Hematopoietic multipotent progenitor cell treated with erythropoietin and hydrocortisone succinate and interleukin-3 and kit ligand, for 17 days (in vitro differentiated cells): ENCODE measurements at places on chromosomes 16 and 17.
A peak's percentile ranks its signal among the peaks of the same experiment; 100 is the strongest.

- DNase-seq, result no peak
Measured at GRCh38 chr16:74723256-74723655, 22.6 kb upstream of the MLKL start.

DNA sequence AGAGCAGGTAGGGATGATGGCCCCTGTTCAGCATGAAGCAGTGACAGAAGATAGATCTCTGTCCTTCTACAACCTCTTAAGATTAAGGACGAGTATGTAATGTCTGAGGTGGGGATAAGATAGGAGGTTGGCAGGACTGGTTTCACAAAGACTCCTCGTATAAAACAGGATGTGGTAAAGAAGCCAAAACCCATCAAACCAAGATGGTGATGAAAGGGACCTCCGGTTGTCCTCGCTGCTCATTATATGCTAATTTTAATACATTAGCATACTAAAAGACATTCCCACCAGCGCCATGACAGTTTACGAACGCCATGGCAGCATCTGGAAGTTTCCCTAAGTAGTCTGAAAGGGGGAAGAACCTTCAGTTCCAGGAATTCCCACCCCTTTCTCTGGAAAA is 27.3 kb downstream of the MIS12 start:
- no peak for DNase-seq

DNA sequence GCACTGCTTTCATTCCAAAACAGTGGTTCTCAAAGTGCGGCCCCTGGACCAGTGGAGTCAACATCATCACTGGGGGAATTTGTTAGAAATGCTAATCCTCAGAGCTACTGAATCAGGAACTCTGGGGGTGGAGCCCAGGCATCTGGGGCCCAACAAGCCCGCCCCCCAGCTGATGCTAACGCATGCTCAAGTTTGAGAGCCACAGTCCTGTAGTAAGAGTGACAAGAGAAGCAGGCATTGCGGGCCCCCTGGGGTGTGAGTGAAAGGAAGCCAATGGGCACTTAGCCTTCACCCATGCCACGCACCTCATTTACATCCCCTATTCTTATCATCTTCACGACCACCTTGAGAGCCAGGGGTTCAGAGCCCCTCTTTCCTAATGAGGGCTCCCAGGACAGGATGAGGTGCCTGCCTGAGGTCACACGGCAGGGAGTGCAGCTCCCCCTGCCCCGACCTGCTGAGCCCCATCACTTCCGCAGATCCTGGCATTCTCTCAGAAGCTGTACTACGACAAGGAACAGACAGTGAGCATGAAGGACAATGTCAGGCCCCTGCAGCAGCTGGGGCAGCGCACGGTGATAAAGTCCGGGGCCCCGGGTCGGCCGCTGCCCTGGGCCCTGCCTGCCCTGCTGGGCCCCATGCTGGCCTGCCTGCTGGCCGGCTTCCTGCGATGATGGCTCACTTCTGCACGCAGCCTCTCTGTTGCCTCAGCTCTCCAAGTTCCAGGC is 9.1 kb downstream of the CA4 start:
- DNase-seq, result no peak

DNA sequence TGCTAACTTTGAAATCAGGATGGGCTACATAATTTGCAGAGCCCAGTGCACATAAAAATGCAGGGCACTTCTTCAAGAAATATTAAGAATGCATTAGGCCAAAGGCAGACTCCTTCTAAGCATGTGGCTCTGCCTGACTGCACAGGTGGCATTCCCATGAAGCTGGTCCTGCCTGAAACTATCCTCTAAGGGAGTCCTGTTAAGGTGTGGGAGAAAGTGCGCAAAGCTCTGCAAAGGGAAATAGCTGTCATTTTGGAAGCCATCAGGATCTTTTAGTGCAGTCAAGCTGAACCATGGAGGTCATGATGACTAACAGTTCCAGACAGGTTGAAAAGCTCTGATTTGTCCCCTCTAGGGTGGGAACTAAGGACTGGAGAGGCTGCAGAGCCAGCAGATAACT is 41.9 kb upstream of the CRHR1 start:
- no peak for DNase-seq

DNA sequence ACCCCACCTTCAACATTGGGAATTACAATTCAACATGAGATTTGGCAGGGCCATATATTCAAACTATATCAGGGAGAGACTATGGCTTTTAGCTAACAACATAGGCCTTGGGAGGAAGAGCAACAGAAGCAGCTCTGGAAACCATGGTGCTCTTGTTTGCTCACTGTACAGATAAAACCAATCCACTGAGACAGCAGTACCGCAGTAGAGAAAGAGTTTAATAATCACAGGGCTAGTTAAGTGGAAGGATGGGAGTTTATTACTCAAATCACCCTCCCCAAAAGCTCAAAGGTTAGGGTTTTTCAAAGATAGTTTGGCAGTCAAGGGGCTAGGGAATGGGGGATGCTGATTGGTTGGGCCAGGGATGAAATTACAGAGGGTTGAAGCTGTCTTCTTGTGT is 52.7 kb upstream of the CRHR1 start:
- no peak for DNase-seq

- peak; percentile 13 for DNase-seq
Measured at GRCh38 chr17:76121932-76122430, 18.4 kb upstream of the EXOC7 start.

DNA sequence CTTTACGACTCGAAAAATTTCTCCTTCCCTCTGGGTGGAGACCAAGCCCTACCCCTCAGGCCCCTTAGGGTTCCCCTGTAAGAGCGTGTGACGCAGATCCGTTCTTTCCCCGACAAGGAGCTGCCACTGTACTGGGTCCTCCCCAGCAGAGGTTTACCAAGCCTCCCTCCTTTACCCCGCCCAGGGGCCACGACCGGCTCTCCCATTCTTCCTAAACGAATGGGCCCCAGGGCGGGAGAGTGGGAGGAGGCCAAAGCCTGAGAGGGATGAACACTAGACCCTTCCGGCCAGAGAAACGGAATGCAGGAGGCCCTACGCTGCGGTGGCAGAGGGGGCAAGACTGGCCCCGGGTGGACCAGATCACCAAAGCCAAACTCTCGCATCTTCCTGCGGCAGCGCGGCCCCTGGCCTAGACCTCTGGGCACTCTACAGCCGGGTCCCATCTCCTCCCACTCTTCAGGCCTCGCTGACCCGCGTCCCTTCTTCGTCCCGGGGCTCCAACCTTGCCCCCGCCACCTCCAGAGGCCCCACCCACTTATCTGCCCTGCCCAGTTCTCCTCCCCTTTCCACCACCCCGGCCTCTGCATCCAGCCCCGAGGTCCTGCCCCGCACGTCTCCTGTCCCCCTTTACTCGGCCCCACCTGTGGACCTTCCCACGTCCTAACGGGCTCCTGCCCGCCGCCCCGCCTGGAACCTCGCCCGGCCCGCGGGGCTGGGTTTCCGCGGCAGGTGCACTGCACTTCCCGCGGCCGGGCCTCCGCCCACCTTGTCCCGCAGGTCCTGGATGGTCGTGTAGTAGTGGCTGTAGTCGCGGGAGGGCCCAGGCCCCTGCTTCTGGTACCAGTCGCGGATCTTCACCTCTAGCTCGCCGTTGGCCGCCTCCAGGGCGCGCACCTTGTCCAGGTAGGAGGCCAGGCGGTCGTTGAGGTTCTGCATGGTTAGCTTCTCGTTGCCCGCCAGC is 765 bp downstream of the KRT19 start:
- DNase-seq, result no peak

GRCh38 chr16:29854520-29855100 is 8.4 kb downstream of the CDIPT start:
- no peak for DNase-seq

GRCh38 chr16:17585449-17586074 is 114.8 kb upstream of the XYLT1 start:
- DNase-seq, result no peak

DNA sequence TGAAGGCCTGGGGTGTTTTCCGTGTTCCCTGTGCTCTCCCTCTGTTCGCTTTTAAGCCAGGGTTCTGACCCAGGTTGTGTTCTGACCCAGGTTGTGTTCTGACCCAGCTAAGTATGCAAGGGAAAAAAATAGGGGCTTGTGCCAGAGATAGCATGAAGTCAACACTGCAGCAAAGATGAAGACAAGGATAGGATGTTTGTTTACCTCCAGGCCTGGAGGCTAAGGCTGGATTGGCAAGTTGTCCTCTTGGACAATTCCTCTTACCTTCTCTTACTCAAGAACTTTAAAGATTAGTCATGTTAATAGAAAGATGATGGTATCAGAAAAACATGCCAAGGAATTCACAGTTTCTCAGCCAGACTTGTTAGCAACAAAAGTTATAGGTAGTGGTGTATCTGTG is 19.4 kb downstream of the LYRM9 start:
- DNase-seq, result no peak

GRCh38 chr17:17350491-17351355 is 47.5 kb downstream of the NT5M start:
- DNase-seq, result no peak

- DNase-seq, result no peak
Measured at GRCh38 chr17:59727817-59728533, 20.5 kb downstream of the VMP1 start.

DNA sequence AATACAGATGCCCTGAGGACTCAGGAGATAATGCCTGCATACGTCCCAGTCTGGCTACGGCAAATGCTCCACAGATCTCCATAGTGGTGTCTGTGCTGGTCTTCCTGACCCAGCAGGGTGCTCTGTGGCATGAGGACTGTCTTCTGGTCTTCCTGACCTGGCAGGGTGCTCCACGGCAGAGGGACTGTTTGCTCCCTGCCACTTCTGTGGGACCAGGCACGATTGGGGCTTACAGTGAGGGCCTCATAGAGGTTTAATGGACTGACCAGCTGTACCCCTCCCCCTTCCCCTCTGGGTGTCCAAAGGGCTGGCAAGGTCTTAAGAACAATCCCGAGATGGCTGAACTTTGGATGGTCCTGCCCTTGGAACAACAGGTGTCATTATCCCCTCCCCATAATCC is 123.1 kb downstream of the C16orf78 start:
- DNase-seq, result no peak

GRCh38 chr17:28008513-28008912 is 34.0 kb upstream of the NLK start:
- peak; percentile 34 for DNase-seq

DNA sequence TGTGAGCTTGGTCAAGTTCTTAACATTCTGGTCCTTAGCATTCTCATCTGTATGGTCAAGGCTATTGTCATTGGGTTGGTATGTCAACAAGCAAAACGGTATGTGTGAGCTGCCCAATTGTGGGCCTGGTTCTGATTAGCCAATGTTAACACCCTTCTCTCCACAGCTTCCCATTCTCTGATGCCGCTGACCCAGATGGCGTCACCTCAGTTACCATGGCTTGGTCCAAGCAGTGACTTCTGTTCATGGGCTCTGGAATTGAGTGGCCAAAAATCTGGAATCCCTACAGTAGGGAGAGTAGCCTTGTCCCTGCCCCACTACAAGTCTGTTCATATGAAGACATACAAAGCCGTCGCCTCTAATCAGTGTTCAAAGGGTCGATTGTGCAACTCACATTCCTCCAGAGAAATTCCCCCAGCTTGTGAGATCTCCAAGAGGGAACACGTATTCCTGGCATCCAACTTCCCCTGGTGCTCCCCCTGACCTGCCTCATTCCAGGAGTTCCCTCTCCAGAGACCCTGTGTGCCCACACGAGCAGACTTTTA is 15.8 kb downstream of the TMEM98 start:
- DNase-seq, result no peak
